Suprapubic skin (tissue), 4 donors: ENCODE measurements at places on chromosomes 2 and 18.

DNA sequence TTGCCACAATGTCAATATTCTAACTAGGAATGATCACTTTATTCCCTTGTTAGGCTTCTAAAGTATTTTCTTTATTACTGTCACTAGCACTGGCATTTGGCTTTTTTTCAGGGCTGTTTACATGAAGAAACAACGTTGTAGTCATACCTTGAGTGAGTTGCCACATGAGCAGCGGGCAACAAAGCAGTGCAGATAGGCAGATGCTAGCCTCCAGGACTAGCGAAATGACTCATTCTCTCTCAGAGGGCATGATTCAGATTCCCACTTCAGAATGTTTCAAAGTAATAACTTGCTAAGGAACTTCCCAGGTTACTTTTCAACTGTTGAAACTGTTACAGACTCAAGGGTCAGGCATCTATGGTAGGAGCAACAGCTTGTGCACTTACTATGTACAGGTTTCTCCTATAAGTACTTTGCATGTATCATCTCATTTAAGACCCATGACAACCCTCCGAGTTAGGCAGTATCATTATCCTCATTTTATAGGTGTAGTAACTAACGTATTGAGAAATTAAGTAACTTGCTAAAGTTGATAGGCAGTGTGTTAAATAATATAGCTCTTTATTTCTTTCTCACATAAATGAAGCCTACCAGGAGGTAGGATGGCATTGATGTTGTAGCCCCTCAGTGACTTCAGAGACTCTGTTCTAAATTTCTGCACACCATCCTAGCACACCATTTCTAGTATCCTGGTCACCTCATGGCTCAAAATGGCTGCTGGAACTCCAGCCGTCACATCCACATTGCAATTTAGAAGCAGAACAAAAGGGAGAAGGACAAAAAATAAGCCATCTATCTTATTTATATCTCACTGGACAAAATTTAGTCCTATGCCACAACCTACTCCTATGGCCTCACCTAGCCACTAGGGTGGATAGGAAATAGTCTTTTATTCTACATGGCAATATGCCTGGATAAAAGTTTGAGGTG is 83.3 kb downstream of the ICOS start:
- H3K4me1 ChIP-seq, result peaks cover 4% of the 10 kb centered on the region
- no peaks in the 10 kb centered on the region for H3K27me3 ChIP-seq
- H3K36me3 ChIP-seq, result no peaks in the 10 kb centered on the region
- no peak for DNase-seq

- no peaks in the 10 kb centered on the region for H3K36me3 ChIP-seq
- DNase-seq, result no peak
- H3K27ac ChIP-seq, result no peak overlapping the region
- H3K4me3 ChIP-seq, result no peak overlapping the region
- H3K4me1 ChIP-seq, result no peaks in the 10 kb centered on the region
- H3K27me3 ChIP-seq, result no peaks in the 10 kb centered on the region
Observed at GRCh38 chr18:68484241-68484640, 230.7 kb downstream of the TMX3 start.

DNA sequence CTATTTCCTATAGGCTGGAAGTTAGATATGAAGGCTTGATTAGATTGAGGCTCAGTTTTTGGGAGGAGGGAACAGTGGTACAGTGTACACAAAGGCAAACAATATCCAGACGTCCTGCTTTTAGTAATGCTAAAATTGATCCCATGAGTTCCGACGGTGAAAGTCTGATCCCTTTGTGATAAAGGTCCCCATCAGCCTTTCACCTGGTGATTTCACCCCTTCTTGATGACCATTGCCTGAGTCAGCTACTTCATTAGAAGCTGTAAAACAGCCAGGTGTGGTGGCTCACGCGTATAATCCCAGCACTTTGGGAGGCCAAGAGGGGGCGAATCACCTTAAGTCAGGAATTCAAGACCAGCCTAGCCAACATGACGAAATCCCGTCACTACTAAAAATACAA is 29.7 kb downstream of the TWSG1 start:
- no peak for DNase-seq
- H3K4me3 ChIP-seq, result no peak overlapping the region
- H3K36me3 ChIP-seq, result peaks cover under 1% of the 10 kb centered on the region
- no peak overlapping the region for H3K27ac ChIP-seq

DNA sequence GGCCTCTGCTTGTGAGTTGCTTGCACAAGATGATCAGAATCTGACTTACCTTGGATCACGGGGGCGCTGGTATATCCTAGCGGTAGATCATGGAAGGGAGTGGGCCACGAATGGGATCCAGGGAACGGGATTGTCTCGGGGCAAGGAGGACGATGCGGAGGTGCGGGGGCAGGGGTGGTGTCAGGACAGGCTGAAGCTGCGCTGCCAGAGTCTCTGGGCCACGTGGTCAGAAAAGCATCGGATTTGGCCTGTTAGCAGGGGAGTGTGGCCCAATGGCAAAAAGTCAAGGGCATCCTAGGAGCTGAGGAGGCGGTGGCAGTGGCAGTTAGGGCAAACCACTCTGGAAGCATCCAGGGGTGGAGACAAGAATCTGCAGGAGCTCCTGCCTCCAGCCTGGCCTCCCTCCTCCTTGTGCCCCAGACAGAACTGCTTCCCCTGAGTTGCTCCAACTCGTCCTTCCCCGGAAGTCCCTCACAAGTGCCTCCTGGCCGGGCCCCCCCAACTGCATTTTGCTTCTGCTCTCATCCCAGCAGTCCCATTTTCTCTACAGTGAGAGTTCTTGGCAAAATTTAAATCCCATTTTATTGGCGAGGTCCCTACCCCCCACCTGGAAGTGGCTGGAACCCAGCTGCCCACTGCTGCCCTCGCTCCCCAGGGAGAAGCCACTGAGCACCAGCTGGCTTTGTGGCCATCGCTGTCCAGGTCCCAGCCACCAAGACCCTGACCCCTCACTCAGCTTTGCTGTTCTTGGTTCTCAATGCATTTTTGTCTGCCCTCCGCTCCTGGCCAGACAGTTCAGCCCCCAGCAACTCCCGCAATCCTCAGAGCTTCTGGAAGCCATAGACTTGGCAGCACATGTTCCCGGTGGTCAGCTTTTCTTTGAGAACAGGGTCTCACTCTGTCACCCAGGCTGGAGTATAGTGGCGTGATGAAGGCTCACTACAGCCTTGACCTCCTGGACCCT is 5.6 kb upstream of the CCDC74B start:
- H3K27me3 ChIP-seq, result no peaks in the 10 kb centered on the region
- H3K36me3 ChIP-seq, result peaks cover 36% of the 10 kb centered on the region
- no peaks in the 10 kb centered on the region for H3K4me1 ChIP-seq
- no peak overlapping the region for H3K27ac ChIP-seq

DNA sequence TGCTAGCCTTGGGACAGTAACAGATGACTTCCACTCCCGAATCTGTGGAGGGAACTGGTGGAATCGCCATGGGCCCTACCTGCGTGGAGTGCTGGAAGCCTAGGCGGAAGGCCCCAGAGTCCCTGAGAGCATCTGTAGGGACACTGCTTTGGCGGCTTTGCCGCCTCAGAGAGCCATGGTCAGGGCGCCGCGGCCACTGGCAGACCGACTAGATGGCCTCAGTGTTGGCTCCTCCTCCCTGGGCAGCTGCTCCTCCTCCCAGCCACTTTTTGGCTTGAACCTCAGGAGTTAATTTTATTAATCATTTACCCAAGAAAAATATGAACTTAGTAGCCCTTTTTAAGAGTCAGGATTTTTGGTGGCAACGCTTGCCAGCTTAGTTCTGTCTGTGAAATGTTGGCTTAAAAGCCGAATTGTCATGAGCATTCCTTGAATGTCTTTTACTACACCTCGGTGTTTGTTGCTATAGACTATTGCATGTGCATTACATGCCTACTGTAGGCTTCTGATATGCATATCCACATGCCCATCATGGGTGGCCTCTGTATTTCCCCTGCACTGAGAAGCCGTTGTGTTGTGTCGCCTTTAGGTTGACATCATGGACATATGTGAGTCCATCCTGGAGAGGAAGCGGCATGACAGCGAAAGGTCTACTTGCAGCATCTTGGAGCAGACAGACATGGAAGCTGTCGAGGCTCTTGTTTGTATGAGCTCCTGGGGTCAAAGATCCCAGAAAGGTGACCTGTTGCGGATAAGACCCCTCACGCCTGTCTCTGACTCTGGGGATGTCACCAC is 2.4 kb downstream of the KLF11 start:
- H3K36me3 ChIP-seq, result peaks cover 33% of the 10 kb centered on the region
- peak overlapping the region; percentile 99 for H3K27ac ChIP-seq
- H3K27me3 ChIP-seq, result no peaks in the 10 kb centered on the region
- H3K4me1 ChIP-seq, result peaks cover 76% of the 10 kb centered on the region
- DNase-seq, result no peak
- H3K4me3 ChIP-seq, result peak overlapping the region; percentile 56

DNA sequence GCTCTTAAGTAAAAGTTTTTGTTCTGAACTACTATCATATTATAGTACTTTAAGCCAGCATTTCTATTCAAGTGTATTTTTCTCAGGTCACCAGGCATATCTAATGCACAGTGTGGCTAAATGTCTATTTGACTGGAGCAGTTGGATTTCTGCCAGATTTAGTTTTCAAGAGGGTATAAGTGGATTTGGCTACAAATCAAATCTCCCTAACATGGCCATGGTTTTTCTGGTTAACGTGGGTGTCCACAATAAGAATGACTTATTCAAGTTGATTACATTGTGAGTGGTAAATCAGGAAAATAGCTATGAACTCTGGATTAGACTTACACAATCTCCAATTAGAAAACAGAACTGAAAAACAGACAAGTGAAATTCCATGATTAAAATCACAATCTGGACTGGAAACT is 5.7 kb upstream of the CHN1 start:
- DNase-seq, result no peak
- H3K27ac ChIP-seq, result no peak overlapping the region
- peaks cover under 1% of the 10 kb centered on the region for H3K4me1 ChIP-seq
- H3K27me3 ChIP-seq, result peaks cover 21% of the 10 kb centered on the region
- no peak overlapping the region for H3K4me3 ChIP-seq
- no peaks in the 10 kb centered on the region for H3K36me3 ChIP-seq

DNA sequence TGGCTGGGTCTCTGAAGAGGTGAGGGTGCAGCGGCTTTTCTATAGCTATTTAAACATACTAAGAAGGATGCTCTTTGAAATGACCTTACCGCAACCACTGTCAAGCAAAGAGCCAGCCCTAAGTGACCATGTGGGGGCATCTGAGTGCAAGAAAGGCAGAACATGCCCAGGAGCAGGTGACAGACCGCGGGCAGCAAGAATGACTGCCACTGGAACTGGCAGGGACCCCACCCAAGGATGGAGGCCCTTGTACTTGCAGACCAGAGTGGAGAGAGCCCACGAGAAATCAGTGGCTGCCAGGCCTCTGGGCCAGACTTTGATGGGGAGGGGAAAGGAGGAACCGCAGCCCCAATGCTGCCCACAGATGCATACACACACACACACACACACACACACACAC is 33.1 kb downstream of the DNMT3A start:
- H3K4me3 ChIP-seq, result no peak overlapping the region
- H3K36me3 ChIP-seq, result peaks cover 8% of the 10 kb centered on the region
- no peaks in the 10 kb centered on the region for H3K27me3 ChIP-seq
- peaks cover 80% of the 10 kb centered on the region for H3K4me1 ChIP-seq
- DNase-seq, result no peak
- no peak overlapping the region for H3K27ac ChIP-seq

- no peak overlapping the region for H3K4me3 ChIP-seq
- no peaks in the 10 kb centered on the region for H3K36me3 ChIP-seq
- no peaks in the 10 kb centered on the region for H3K27me3 ChIP-seq
- H3K4me1 ChIP-seq, result no peaks in the 10 kb centered on the region
Observed at GRCh38 chr2:56009758-56010458, 86.3 kb upstream of the EFEMP1 start.

GRCh38 chr2:85720533-85720932 is 26.4 kb downstream of the GNLY start:
- peaks cover 5% of the 10 kb centered on the region for H3K4me1 ChIP-seq
- H3K36me3 ChIP-seq, result no peaks in the 10 kb centered on the region
- no peak for DNase-seq
- no peaks in the 10 kb centered on the region for H3K27me3 ChIP-seq

DNA sequence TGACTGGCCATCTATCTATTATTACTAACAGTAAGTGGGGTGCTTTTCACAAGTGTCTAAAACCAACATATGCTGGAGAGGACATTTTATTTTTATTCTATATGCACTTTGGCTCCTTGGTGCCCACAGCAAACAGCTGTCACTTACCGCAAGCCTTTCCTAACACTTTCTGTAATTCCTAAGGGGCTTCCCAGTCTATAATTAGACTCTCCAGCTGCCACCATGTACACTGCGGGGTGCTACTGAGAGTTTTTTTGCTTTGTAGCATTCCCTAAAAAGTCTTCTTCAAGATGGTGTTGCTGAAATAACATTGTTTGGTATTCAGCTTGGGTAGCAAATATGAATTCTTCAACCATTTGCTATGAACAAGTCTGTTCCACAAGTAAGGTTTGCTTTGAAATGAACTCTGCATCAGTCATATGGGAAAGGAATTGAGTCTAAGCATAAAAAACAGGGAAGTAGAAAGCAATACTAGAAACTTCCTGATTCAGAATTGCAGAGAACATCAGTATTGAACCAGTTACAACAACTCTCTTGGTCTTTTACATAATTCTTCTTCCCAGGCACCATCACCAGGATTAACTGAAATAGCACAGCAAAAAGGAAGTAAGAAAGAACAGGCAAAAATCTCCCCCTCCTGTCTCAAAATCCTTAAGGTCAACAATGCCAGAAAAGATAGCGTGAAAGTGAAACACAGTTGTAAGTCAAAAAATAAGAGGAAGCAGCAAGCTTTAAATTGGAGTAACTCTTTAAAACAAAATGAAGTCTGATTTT is 28.6 kb downstream of the EPB41L3 start:
- no peaks in the 10 kb centered on the region for H3K36me3 ChIP-seq
- H3K4me3 ChIP-seq, result no peak overlapping the region
- H3K27me3 ChIP-seq, result no peaks in the 10 kb centered on the region
- no peak overlapping the region for H3K27ac ChIP-seq
- peaks cover 18% of the 10 kb centered on the region for H3K4me1 ChIP-seq
- no peak for DNase-seq

DNA sequence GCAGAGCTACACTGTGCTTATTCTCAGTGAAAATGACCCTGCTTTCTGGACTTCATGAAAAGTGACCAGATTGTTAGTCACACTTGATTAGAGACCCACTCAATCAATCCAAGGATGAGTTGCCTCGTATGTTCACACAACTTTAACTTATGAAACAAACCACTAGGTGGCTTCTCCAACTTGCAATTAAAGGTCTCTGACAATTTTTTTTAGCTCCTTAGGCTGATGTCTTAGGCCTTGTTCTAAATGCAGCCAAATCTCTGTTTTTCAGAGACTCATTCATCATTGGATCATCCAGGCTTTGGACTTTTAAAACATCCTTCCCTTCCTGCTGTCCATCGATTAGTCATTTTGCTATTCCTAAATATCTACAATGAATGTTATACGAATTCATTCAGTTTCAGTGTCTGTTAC is 63.4 kb downstream of the MREG start:
- no peaks in the 10 kb centered on the region for H3K4me1 ChIP-seq
- no peak for DNase-seq
- H3K27me3 ChIP-seq, result no peaks in the 10 kb centered on the region
- H3K4me3 ChIP-seq, result no peak overlapping the region
- no peak overlapping the region for H3K27ac ChIP-seq
